Activated CD4-positive, CD25-positive, alpha-beta regulatory T cell treated with anti-CD3 and anti-CD28 coated beads, Interleukin-2, amount 50 U/mL, for 16 hours (primary cell): ENCODE measurements at places on chromosomes 2 and 18.

- no peak for DNase-seq
These were observed 346.7 kb upstream of the LRATD1 start for GRCh38 chr2:14285812-14286211.

DNA sequence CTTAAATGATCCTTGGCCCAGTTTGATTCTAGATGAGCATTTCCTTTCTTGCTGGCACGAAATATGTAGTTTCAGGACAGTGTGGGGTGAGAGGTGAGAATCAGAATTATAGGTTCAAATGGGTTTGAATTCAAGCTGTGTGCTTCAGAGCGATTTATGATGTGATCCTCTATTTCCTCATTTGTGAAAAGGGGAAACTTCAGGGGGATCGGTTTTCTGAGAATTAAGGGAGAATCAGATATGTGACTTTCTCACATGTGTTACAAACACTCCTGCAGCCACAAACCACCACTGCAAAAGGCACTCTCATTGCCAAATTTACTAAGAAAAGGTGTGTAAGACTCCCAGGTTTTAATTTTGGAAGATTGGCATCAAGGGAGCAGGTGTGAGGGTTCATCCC, 24.4 kb downstream of the HK2 start:
- DNase-seq: no peak

- no peak for DNase-seq
These were observed 1085.4 kb upstream of the NRXN1 start for GRCh38 chr2:52117299-52117698.

- DNase-seq: no peak
These were observed 433.7 kb upstream of the TNP1 start for GRCh38 chr2:217293607-217294006.

DNA sequence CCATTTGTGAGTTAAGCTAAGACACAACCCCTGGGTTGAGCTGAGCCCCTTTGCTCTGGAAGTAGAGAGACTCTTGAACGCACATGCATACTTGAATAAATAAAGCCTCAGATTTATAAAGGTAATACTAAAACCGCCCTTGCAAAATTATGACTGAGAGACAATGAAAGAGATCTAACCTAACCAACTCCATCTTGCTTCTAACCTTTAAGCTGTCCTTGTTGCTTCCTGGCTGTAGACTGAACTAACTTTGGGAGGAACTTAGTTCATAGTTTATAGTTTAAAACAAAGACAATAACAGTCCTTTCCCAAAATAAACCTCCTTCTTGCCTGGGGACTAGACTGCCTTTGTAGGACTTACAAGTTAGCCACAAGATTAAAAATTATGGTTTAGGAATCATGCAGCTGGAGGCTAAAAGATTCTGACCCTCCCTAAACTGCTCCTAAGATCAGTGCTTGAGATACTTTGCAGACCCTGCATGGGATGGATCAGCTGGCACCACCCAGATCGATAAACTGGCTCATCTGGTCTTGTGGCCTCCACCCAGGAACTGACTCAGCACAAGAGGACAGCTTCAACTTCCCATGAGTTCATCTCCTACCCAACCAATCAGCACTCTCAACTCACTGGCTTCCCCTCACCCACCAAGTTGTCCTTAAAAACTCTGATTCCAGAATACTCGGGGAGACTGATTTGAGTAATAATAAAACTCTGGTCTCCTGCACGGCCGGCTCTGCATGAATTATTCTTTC, 240.2 kb upstream of the SLC14A2 start:
- no peak for DNase-seq

DNA sequence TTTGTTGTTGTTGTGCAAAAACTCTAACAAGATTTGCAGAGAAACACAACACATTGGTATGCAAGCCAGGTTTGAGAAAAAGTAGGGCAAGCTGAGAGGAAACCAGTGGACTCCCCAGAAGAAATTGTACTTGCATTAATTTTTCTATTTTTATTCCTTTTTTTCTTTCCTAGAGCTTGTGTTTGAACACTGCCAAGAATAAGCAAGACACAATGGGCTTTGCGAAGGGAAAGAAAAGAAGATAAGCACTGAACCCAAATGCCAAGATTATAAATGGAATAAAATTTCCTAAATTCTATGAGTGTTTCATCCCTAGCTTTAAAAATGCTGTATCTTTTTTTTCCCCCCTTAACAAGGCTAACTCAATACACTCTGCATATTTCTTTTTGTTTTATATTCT, 17.0 kb upstream of the CYTIP start:
- no peak for DNase-seq

DNA sequence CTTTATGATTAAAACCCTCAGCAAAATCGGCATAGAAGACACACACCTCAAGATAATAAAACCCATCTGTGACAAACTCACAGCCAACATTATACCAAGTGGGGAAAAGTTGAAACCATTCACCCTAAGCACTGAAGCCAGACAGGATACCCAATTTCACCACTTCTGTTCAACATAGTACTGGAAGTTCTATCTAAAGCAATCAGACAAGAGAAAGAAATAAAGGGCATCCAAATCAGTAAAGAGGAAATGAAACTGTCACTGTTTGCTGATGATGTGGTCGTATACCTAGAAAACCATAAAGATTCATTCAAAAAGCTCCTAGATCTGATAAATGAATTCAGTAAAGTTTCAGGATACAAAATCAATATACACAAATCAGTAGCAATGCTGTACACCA, 16.4 kb upstream of the RPRD1A start:
- DNase-seq: no peak

DNA sequence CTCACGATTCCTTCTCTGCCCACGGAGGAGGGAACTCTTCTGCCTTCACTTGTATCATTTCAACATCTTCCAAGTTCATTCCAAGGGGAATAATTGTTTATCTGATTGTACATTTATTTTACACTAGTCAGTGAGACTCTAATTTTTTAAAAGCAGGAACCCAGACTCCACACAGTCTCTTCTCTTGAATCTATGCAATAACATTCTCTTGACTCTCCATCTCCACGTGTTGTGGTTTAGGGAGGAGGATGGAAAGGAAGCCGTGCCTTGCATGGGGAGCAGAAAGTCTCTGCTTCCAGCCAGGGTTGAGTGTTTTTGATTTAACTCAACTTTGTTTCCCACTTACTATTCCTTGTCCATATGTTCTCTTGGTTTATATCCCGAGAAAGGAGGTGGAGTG, 131.1 kb upstream of the RIOK3 start:
- DNase-seq: no peak

GRCh38 chr2:181806039-181806392, 85.5 kb upstream of the ITPRID2 start:
- DNase-seq: no peak

- DNase-seq: no peak
These were observed 12.3 kb downstream of the CEP192 start for GRCh38 chr18:13003466-13003896.

DNA sequence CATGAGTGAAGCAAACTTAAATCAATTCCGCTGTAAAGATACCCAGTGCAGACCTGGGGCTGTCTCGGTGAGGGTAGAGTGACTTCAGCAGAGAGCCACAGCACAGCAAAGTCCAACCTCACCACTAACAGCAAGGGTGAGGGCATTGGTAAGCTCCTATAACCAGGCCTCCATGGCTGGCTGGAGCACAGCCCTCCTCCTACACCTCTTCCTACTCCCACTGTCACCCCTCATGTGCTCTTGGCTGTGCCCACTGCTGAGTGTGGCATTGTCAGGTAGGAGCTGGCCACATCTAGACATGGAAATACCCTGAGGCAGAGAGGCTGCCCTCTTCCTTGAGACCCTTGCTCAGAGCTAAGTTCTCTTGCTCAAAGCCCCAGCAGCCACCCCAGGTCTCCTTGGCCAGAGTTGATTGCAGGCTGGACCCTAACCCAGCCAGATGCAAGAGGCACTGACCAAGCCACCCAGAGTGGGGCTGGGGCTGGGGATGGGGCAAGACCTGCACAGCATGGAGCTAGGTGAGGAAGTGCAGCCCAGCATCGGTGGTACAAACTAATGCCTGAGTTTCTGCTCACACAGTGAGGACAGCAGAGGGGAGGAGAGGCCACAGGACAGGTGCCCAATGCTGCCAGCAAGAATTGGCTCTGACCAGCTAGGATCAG, 77.6 kb upstream of the RAB6C start:
- no peak for DNase-seq

DNA sequence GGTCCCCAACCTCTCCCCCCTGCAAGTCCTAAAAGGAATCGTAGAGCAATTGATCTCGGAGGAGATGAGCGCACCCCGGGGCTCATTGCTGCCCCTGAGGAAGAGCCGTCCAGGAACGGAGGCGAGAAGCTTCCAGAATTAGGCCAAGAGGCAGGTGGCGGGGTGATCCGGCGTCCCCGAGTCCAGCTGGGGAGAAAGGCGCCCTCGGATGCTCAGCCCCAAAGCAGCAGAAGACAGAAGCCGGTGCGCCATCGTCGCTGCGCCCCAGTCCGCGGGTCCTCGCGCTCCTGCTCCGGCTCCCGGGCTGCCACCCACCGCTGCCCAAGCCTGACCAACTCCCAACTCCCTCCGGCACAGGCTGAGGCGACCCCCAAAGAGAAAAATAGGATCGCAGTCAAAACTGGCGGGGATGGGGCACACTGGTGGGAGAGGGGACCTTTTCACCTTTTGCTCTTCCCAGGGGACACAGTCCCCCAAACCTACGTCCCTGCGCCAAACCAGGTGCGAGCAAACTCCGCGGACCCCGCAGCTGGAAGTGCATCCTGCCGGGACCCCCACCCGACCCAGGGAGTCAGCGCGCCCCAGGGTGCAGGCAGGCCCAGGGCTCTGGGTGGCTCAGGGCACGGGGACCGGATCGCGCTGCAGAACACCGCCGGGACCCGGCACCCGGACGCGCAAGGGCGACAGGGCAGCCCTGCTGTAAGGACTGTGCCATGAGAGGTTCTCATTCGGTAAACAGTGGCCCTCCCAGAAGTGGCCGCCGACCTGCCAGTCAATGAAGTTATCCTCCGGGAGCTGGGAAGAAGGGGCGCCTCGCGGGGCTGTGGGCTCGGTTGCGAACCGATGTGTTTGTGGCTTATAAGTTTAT, 8.4 kb upstream of the MEIS1 start:
- no peak for DNase-seq

DNA sequence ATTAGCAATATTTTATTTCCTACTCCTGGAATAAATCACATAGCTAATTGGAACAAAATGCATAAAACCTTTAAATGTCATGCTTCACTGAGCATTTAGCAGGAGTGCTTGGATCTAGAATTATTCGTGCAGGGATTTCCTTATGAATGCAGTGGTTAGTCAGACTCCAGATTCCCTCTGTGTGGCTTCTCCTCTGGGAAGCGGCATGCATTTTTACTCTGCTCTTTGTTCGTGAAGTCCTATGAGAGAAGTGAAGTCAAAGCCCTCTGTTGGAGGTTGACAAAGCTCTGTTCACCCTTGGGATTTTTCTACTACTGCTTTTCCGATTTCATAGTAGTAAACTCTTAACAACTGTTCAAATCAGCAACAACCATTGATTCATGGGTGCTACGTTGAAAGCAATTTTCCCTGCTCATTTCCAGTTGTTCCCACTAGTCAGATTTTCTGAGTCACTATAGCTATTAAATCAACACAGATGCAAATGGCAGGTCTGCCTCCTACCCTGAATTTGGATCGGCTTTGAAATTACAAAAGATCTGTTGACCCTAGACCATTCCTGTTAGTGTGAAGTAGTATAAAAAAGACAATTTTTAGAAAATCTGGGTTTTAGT, 461.7 kb downstream of the STK39 start:
- DNase-seq: no peak

GRCh38 chr2:190903693-190904450, 23.3 kb downstream of the GLS start:
- no peak for DNase-seq

- no peak for DNase-seq
These were observed 1.8 kb upstream of the CDH2 start for GRCh38 chr18:28178720-28179119.

- no peak for DNase-seq
These were observed 16.3 kb downstream of the SLC8A1 start for GRCh38 chr2:40435426-40436092.

DNA sequence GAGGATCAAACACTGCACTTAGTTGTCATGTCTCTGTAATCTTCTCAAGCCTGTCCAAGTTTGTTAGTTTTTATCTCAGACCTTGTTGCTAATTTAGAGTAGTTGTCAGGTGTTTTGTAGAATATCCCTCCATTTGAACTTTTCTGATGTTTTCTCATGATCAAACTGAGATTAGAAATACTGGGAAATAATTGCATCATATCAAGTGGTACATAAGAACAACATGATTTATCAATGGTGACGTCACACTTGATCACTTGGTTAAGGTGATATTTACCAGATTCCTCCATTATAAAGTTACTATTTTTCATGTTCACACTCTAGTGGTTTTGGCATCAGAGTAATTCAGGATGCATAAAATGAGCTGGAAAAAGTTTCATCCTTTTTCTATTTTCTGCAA, 1182.4 kb upstream of the ZEB2 start:
- DNase-seq: no peak
